ENCODE measurements at places on chromosomes 1 and 21.

DNA sequence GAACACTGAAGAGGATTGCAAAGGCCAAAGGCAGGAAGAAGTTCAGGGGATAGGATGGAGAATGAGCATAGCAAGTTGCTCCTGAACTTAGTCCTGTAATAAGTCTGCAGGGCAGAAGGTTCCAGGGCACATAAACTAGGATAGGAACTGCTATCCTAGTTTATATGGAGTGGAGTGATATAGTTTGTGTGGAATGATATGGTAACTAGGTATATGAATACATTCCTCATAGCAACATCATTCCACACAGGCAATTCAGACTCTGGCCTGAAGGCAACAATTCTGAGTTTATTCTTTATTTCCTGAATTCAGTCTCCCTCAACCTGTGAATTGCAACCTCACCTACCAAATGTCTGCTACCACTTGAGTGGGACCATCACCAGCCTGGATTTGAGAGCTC, 154.9 kb upstream of the GREM2 start:
- DNase-seq: no peak

GRCh38 chr1:160370561-160371345, 3.9 kb downstream of the NHLH1 start:
- DNase-seq: no peak

DNA sequence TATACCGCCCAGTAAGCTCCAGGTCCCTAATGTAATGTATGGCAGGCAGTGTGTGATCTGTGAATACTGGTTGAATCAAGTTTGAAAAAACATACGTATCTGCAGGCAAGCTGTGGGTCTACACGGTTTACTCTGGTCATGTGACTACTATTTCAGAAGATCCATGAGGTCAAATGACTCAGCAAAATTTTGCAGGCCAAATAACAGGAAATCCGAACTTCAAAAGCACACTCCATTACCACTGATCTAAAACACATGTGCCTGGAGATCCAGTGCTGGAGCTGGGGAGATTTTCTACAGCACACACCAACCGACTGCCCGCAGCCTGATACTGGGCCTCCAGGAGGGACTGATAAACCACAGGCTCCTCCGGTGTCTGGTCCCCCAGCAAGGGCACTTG, 64.5 kb upstream of the SLC44A3 start:
- DNase-seq: no peak

DNA sequence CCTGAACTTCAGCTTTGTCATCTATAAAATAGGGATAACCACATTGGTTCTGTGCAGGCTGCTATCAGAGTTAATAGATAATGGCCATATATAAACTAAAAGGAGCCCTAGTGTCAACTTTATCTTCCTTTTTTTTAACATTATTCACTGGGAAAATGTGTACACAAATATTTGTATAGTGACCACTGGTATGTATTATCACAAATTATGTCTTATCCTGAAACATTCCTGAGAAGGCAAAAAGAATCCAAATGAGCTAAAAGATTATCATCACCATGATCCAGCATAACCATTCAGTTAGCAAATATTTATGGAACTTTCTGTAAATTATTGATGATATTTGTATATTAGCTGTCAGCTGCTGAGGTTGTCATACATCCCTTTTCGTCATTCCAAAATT, 16.6 kb downstream of the ANGPTL3 start:
- DNase-seq: no peak

DNA sequence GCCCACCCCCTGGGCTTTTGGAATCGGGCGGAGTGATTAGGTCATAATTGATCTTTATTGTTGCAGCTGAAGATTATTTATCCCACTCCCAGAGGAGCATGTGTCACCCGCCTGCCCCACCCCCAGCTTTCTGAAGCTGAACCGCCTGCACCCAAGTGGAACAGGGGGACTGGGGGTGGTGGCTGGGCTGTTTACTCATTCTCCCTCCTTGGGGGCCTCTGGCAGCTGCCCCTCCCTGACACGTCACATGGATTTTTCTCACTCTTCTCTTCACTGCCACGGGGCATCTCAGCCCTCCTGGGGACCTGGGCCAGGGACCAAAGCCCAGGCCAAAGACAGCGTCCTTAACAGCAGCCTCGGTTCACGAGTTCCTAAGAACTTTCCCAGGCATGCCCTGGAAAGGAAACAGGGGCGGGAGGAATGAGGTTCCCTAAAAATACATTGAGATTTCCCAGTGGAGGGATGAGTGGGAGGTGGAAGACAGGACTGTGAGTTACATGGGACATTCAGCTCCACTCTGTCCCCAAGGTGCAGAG, 31.6 kb upstream of the SOX13 start:
- no peak for DNase-seq

GRCh38 chr21:16419188-16419921, 689.6 kb downstream of the USP25 start:
- DNase-seq: no peak

GRCh38 chr1:69523032-69523431, 44.7 kb upstream of the LRRC7 start:
- no peak for DNase-seq

- DNase-seq: no peak
Observed at GRCh38 chr1:180527101-180527669, 24.8 kb upstream of the ACBD6 start.

- DNase-seq: no peak
Observed at GRCh38 chr1:115183158-115183557, 93.9 kb upstream of the TSPAN2 start.

GRCh38 chr1:53498555-53499131, 39.4 kb downstream of the DMRTB1 start:
- DNase-seq: no peak

GRCh38 chr1:94701796-94702441, 118.2 kb upstream of the SLC44A3 start:
- no peak for DNase-seq
